Fibroblast of skin of right biceps (primary cell): ENCODE measurements at places on chromosomes 2 and 18.

- peak; percentile 3 for DNase-seq
These were observed 143.5 kb upstream of the RBBP8 start for GRCh38 chr18:22789600-22789999.

GRCh38 chr2:159298967-159299366 lies 12.5 kb upstream of the WDSUB1 start:
- no peak for DNase-seq

- no peak for DNase-seq
These were observed 172.4 kb downstream of the SLC8A1 start for GRCh38 chr2:40279482-40279881.

GRCh38 chr2:68200157-68200787 lies 42.6 kb downstream of the PNO1 start:
- no peak for DNase-seq

DNA sequence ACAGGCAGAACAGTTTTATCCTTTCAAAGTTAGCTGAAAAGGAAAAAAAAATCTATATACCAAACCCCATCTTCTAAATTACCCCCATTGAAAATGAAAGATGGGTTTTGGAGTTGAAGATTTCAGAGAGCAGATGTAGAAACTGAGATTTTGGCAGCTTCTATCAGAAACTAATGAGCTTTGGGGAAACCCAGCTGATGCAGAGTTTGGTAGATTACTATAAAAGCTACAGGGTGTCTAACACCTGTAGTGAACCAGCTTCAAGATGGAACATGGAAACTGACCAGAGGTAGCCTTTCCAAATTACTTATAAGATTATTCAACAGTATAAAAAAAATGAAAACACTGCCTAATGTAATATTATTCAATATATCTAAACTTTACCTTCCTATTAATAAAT lies 583.1 kb downstream of the XIRP2 start:
- no peak for DNase-seq

DNA sequence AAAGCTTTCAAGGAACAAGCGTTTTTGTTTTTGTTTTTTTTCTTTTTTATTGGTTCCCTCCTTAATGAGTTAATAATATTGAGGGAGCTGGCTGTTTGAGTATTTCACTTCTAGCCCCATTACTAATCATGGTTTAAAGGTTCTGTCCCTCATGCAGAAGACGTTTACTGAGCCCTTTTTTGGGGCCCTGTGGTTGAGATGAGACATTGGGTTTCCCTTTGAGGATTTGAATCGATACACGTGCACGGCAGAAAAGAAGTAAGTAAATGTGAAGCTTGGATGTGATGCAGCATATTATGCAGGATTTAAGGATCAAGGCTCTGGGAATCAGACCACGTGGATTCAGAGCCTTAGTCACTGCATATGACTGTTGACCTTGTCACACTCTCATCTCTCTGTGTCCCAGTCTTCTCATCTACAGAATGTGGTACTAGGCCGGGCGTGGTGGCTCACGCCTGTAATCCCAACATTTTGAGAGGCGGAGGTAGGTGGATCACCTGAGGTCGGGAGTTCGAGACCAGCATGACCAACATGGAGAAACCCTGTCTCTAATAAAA lies 1.0 kb upstream of the CHST10 start:
- peak; percentile 8 for DNase-seq

GRCh38 chr2:119082821-119083400 lies 75.6 kb downstream of the C1QL2 start:
- no peak for DNase-seq

- DNase-seq, result no peak
These were observed 201.4 kb upstream of the EPAS1 start for GRCh38 chr2:46095830-46096229.

- no peak for DNase-seq
These were observed 52.7 kb upstream of the BOD1L2 start for GRCh38 chr18:57094175-57094574.

- DNase-seq, result peak; percentile 30
These were observed 594 bp downstream of the RAD51AP2 start for GRCh38 chr2:17517481-17518211.

DNA sequence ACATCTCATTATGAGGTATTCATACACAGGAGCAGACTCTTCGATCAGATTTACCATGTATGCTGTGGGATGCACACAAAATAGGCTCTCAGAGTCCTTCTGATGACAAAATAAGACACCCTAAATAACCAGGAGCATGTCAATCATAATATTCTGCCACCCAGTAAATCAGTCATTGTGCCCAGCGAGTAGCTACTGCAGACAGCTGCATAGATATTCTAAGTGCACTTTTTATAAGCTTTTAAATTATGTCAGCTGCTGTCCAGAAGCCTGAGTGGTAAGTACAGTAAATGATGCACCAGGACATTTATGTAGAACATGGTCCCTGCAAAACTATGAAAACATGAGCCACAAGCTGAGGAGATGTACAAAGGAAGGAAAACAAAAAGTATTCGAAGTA lies 102.9 kb downstream of the CCDC141 start:
- no peak for DNase-seq

DNA sequence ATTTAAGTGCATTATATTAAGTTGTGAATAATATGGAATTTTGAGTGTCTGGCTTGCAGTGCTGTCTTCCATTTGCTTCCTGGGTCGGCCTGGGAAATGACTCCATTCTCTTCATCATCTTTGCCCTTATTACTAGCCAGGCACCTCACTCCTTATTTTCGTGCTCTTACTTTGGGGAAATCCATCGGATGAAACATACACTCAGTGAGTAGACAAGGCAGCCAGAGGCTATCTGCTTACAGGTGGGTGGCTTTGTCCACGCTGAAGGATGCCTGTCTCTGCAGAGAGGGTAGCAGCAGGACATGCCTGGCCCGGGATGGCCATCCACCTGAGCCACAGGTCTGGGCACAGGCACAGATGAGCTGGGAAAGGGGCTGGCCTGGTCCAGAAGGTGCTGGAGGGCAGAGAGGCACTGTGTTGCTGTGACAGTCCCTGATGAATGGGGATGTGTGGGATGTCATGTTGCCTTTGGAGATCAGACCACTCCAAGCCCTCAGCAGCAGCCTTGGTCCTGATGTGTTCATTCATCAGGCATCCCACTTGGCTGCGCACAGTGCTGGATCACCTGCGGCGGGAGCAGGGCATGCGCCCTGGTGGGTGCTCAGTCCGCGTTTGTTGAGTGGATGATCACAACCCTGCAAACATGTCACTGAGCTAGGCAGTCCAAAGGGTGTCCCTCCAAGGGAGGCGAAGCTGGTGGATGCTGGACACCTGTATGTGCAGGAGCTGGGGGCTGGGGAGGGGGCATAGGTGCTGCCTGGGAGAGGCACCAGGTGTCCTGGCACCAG lies 236.0 kb downstream of the LDLRAD4 start:
- no peak for DNase-seq

DNA sequence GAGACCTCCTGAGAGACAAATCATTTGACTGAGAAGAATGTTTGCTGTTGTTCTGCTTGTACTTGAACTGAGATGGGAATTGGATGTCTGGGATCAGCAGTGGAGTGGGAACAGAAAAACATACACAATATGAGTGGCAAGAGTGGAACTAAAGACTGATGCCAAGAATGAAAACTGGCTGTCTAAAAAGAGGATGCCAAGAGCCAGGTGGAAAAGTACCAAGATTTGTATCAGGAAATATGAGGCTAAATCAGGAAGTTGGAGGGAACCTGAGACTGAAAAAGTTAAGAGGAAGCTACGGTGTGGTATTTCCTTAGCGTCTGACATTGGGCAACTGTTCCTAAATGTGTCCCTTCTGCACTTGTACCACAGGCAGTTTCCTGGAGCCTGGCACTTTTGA lies 440.9 kb upstream of the CELF4 start:
- no peak for DNase-seq

DNA sequence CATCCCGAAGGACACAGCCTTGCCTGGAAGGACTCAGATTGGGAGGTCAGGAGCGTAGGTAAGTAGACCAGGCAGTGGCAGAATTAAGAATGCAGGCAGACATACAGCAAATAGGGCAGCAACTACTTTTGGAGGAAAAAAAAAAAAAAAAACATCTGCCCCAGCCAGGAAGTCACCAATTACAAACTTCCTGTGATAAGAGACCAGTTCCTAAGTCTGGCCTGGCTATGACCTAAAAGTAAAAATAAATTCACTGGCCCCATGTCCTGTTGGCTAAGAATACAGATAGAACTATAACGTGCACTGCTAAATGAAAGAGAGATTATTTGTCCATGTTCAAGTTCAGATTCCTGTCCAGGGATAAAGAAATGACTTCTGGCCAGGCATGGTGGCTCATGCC lies 45.2 kb upstream of the NOSTRIN start:
- DNase-seq, result no peak

DNA sequence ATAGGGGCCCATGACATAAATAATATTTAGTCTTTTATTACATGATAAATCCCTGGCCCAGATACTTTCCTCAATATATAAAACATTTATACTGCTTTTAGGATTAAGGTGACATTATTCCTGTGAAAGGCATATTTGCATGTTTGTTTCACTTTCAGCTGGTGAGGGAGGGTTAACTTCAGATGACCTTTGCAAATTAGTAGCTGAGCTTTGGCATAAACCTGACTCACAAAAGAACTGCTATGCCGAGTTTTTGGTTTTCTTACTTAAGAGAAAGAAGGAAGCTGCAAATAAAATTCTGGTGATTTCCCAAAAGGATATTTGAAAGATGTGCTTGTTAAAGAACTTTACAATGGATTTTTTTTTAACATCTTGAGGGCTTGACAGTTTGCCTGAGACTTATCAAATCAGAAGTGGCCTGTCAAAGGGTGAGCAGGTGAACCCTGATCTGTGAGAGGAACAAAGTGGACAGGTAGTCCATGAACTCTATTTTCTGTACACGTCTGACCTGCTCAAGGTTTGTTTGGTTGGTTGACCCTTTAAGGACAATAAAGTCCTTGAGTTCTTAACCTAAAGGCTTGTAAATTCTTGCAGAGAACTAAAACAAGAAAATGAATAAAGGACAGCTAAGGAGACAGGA lies 93.5 kb downstream of the FAM124B start:
- no peak for DNase-seq

GRCh38 chr2:197286805-197287595 lies 23.6 kb downstream of the ANKRD44 start:
- peak; percentile 92 for DNase-seq

DNA sequence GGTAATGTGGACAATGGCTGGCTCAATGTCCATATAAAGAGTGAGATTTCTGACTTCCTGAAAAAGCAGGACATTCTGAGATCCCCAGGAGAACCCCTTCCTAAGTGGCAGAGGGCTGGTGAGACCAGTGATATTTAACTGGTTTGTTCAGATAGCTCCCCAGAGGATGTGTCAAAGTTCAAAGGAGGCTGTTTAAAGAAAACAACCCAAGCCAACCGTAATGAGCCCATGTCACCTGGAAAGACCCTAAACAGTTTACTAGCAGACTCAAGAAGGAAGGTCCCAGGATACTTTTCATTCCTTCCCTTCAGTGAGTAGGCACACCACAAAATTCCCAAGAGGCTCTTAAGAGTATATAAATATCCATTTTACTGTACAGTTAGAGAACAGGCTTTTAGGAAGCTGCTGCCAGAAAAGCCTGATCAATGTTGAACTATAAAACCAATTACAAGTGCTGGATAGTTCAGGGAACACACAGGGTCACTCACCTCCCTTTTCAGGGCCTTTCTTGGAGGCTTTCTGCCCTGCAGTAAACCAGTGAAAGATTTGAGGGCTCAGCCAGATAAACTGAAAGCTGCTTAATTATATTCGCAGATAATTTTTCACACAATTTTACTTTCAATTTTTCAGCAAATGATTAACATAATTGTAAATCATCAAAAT lies 293.5 kb downstream of the ASXL3 start:
- DNase-seq, result peak; percentile 1

- no peak for DNase-seq
These were observed 757.7 kb upstream of the ID2 start for GRCh38 chr2:7924023-7924762.

GRCh38 chr18:76376225-76376624 lies 118.8 kb downstream of the ZNF516 start:
- DNase-seq, result no peak

DNA sequence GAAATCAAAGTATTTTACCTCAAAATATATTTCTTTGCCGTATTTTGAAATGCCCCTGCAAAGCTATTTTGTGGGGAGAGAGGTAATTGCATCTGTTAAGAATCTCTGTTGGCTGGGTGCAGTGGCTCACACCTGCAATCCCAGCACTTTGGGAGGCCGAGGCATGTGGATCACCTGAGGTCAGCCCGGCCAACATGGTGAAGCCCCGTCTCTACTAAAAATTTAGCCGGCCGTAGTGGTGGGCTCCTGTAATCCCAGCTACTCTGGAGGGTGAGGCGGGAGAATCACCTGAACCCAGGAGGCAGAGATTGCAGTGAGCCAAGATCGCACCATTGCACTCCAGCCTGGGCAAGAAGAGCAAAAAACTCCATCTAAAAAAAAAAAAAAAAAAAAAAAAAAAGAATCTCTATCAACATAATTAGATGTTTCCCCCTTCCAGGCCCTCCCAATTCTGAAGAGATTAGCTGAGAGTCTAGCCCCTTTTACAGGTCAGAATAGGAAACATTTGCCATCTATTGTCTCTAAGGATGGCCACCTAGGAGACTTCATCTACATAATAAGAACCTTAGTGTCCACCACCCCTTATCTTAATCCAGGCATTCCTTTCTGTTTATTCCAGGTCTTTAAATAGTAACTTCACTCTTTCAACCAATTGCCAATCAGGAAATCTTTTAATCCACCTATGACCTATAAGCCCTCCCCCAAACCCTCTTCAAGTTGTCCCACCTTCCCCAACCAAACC lies 3.5 kb upstream of the TRAPPC8 start:
- DNase-seq, result no peak

DNA sequence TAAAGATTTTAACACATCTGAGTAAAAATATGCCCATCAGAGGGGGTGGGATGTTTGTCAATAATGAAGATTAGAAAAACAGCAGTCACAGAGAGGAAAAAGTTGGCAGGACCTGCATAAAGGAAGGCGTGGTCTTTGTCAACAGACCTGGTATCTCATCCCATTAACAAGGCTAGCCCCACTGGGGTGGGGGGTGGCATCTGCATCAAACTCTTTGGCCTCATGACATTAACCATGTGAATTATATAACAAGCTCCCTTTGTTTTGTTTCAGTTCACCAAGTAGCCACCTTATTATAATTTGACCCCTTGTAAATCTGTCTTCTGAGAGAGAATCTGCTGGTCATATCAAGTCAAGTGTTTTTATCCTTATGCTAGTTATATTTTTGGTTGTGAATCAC lies 28.8 kb downstream of the NEMP2 start:
- no peak for DNase-seq

GRCh38 chr18:79644666-79645057 lies 34.9 kb upstream of the CTDP1 start:
- DNase-seq, result peak; percentile 34

DNA sequence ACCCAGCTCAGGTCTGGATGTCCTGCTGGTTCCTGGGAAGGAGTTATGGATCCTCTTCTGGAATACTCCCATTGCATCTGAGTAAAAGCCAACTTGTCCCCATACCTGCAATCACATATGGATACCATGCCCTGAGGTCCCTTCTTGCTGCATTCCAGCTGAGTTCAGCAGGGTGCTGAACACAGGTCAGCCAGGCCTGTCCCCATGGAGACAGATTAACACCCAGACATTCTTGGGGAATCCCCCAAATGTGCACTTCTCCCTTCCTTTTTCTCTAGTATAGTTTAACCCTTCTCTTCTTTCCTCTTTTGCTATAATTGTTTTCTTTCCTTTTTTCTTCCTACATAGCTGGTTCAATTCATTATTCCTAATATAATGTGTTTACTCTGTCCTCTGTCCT lies 799.6 kb upstream of the HS6ST1 start:
- no peak for DNase-seq

- DNase-seq, result peak; percentile 40
These were observed 96.0 kb downstream of the INHBB start for GRCh38 chr2:120441744-120442471.

GRCh38 chr2:239365782-239366435 lies 34.9 kb downstream of the HDAC4 start:
- DNase-seq, result no peak

- DNase-seq, result no peak
These were observed 10.0 kb downstream of the DDX1 start for GRCh38 chr2:15601681-15602080.
